ENCODE measurements at places on chromosomes 16 and 17.

GRCh38 chr17:34769899-34770298 lies 190.5 kb downstream of the TMEM132E start:
- DNase-seq = no peak

DNA sequence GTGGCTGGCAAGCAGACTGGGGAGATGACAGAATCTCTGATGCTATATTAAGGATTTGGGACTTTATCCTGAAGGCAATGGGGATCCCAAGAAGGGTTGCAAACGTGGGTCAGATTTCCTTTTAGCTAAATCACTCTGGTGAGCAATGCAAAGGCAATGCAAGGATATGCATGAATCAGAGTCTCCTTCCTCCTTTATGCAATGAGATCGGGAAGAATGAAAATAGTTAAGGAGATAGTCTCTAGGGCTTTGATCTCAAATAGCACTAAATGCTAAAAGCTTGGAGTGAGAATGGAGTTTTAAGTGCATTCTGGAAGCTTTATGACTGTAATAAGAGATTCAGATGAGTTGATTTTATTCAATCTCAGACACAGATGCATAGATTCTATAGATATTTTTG lies 27.2 kb upstream of the SHISA9 start:
- DNase-seq = no peak

- no peak for DNase-seq
These were observed 11.3 kb downstream of the TBX4 start for GRCh38 chr17:61463316-61464129.

DNA sequence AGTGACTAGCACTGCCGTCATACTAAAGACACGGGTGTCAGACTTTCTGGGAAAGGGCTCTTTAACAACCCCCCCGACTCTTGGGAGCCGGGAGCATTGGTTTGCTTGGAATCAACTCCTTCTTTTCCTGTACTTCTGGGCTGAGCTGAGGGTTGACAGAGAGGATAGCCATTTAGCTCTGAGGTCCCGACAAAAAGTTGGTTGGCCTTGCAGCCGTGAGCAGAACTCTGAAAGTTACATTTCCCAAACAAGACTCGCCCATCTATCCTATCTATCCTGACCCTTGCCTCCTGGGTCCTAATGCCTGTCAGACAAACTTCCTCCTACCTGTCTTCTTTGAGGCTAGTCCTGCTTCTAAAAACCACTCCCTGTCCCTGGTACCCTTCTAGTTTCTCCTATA lies 460.8 kb upstream of the TOM1L1 start:
- no peak for DNase-seq

- no peak for DNase-seq
These were observed 69.0 kb downstream of the MRM3 start for GRCh38 chr17:850851-851763.

DNA sequence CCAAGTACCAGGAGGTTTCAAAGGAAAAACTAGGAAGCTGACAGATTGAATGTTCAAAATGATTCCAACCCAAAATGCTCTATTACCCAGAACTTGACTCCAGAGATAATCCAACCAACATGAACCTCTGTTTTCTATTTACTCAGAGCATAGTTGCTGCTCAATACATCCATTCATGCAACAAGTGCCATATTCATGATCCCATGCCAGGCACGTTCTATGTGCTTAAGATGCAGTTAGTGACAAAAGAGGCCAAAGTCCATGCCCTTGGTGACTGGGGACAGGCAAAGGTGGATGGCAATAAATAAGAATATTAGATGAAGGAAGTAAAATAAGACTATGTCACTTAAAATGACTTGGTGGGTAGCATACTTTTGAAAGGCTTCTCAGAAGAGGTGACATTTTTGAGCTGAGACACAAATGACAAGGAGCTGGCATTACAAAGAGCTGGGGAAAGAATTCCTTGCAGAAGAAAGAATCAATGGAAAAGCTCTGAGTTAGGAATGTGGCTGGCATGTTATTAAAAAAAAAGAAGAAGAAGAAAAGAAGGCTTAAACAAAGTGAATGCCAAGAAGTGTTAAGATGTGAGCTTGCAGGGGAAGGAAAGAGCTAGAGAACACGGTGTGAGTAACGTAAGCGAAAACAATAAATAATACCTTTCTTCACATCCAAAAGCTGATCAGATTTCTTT lies 34.5 kb downstream of the TOX3 start:
- DNase-seq = no peak

- DNase-seq = no peak
These were observed 19.2 kb downstream of the TMEM114 start for GRCh38 chr16:8571061-8571596.

DNA sequence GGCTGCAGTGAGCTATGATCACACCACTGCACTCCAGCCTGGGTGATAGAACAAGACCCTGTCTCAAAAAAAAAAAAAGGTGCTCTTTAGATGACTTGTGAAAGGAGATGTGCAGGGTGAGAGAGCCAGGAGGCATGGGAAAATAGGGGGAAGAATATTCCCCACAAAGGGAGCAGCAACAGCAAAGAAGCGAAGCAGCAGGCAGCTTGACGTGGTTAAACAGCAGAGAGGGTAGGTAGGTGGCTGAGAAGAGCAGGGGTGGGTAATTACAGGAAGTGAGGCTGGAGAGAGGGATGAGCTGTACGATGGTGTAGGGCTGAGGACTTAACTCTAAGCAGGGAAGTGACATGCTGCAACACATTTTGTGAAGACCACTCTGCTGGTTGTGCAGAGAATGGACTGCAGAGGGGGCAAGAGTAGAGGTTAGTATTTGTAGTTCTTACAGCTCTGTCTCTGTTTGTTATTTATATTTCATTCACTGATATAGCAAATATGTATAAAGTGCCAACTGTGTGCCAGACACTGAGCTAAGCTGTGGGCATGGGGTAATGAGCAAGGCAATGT lies 1.6 kb downstream of the HEATR3 start:
- peak; percentile 7 for DNase-seq

- DNase-seq = no peak
These were observed 176.2 kb upstream of the FAM20A start for GRCh38 chr17:68777243-68777855.

DNA sequence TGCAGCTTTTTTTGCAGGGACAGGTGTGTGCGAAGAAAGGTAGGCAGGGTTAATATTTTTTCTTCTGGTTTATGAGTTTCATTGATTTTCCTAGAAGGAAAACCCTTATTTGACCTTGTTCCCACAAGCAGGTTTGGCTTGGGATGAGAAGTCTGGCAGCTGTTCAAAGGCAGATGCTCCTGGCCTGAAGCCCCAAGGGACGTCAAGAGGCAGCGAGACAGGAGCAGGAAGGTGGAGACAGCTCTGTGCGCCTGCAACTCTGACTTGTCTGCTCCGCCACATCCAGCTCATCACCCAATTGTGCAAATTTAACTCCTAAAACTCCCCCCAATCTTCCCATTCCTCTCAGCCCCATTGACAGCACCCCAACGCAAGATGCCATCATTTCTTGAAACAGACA lies 136.8 kb upstream of the XYLT1 start:
- DNase-seq = no peak

- no peak for DNase-seq
These were observed 223.5 kb downstream of the CCDC182 start for GRCh38 chr17:57521606-57522005.

DNA sequence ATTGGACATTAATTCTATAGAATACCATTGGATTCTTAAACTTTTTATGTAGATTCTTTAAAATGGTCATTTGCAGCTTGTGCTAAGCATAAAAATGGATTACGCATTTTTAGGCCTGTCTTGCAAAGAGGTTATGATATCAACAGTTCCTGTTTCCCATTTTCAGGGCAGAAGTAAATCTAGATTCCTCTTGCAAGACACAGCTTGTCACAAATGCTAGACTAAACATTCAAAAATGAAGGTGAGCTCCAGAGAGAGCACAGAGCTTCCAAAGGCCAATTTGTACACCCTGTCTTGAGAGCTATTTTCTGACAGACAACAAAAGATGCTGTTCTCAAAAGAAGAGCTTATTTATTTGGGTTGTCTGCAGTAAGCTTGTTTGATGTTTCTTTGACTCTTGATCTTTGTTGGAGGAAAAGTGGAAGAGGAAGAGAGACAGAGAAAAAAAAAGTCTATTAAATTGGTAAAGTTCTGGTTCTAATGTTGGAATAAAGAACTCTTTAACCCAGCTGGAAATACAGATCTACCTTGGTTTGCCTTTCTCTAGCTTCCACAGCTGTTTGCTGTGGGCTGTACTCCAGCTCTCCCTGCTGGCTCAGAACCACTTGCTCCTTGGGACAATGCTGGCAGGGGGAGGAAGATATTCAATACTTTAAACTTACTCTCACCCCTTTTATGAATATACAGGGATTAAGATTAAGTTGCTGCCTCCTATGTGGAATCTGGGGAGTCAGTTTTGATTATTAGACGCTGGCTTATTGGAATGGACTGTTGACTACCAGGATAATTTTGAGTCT lies 651.8 kb downstream of the CDH11 start:
- DNase-seq = no peak

DNA sequence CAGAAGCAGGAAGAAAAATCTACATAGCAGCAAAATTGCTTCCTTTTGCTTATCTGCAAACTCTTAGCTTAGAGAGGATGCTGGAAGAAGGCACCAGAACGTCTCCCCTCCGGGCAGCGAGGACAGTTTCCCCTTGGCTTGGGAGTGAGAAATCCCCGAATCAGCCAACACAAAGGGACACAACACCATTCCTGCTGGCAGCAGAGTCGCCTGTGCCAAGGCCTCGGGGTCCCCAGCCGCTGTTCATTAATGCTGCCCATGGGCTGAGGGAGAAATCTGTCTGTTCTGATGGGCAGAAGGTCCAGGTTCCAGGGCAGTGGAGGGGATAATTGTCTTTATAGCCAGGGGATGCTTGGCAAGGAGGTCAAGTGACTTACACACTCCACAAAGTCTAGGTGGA lies 38.0 kb downstream of the CACNG3 start:
- DNase-seq = no peak

DNA sequence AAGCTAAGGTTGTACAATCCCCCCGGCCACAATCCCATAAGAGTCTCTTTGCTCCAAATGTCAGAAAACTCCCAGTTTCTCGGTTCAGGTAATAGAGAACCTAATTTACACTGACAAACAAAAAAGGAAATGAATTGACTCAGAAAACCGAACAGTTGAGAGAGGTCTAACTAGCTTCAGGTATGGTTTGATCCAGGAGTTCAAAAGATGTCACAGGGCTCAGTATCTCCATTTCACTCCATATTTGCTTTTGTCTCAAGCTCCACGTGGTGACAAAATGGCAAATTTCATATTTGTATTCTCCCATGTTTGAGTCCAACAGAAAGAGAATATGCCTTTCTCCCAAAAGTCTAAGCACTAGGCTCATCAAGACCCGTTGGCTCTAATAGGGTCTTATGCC lies 117.4 kb downstream of the AXIN2 start:
- no peak for DNase-seq

- peak; percentile 71 for DNase-seq
These were observed 3.5 kb upstream of the PKMYT1 start for GRCh38 chr16:2983706-2984136.

DNA sequence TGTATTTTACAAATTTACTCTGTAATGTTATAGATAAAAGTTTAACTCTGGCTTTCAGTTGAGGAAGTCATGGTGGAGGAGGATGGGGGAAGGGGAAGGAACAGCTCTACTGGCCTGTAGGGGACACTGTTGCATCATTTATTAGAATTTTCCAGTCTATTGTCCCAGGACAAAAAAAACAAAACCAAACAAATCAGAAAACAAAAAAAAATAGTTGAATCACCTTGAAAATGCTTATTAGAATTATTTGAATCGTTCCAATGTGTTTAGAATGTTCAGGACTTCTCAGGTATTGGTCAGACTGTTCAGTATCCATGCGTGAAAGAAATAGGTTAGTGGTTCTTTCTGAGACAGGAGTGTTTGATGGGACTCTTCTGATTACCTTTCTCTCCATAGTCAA lies 242.0 kb downstream of the FTO start:
- DNase-seq = no peak

- DNase-seq = no peak
These were observed 8.2 kb downstream of the PLCD3 start for GRCh38 chr17:45123930-45124796.

DNA sequence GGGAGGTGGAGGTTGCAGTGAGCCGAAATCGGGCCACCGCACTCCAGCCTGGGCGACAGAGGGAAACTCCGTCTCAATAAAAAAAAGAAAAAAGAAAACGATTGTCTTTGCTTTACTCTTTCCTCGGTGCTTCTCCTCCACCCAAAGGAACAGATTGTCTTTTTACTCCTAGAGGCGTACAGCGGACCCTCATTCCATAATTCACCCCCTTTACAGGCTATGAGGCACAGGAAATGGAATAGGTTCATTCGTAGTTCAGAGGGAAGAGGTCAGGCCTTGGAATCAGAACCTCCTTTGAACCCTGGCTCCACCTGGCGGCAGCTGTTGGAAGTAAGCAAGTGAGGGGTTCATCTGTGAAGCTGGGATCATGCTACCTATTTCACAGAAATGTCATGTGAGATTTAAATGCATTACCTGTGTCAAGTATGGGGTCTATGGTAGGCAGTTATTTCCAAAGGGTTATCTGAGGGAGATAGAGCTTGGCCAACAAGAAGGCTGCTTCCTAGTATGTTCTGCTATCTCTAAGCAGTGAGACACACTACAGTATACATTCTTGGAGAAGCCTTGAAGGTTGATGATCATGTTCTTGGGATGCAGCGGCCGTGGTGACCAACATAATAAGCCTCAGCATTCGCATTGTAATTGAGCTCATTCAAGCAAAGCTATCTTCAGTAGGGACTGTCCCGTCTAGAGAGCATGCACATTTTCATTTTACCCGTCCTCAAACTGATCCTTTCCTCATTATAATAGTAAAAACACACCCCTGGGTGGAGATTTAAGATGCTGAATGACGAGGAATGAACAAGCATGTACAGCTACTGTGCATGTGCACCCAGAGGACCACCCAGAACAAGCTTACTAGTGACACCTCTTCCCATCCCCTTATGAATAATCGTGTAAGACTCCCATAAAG lies 18.7 kb upstream of the ZNF689 start:
- peak; percentile 92 for DNase-seq

DNA sequence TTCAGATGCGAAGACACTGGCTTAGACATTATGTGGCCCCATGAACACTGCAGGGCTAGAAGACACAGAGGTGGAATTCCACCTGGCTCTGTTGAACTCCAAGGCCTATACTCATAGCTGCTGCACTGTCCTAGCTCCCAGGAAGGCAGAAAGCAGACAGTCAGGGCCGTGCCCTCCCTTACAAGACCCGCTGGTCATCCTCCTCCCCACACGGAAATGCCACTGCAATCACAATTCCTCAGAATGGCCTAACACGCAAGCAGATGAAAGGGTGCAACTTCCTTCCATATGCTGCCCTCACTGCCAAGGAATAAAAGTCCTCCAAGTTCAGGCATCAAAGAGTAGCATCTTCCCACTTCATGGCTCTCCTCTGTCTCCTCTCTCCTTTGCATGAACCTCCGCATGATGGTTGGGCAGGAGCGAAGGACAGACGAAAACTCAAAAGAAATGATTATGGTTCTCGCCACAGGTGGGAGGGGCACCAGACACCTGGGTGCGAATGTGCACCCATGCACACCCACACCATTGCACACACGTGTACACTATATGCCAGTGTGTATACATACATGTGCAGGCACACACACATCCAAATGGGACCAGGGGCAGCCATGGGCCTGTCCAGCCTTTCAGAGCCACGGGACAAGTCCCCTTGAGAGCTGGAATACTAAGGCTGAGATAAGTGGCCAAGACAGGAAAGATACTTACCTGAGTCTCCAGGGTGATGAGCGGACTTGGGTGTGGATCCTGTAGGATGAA lies 113.3 kb downstream of the XYLT1 start:
- no peak for DNase-seq
